ENCODE measurements at places on chromosomes 7 and 10.

DNA sequence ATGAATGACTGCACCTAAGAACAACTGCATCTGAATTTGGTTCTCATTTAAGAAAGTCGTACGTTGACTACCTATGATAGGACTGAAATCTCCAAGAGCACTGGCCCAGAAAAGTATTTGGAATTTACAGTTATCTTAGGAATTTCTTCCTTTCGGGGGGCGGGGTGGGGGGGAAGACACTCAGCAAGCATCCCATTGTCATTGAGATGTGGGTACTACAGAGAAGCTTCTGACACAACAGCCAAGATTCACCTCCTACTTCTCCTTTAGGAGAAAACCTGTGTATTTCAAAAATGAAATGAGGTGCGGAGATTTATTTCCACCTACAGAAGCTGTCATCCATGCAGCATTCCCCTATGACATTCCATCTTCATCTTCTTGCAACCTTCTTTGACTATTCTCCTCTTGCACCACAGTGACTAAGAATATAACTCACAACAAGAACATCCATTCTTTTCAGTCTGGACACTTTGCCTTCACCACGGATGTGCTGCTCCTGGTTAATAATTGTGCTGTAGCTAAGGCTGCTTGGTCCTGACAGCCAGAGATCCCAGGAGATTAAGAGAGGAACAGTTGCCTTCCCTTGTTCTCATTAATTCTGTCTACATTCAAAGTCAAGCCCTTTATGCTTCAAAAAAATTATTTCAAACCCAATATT is 98.4 kb upstream of the FRMD4A start:
- no peak for DNase-seq

- DNase-seq: no peak
Observed at GRCh38 chr10:73959484-73960243, 38.3 kb upstream of the VCL start.

DNA sequence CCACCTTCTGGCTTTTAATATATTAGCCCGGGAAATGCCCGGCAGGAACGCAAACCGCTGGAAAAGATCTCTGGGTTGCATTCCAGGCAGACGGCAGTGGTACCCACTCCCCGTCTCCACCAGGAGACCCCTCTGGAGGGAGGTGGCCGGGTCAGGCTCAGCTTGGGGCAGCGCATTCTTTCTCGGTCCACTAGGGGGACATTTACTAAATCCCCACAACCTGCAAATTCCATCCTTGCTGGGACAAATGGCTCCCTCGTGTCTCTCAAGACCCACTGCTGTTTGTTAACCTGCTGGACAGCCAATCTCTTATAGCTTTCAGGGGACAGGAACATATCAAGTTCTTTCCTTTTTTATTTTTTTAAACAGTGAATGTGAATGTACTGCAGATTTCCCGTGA is 45.8 kb upstream of the CARD11 start:
- no peak for DNase-seq

DNA sequence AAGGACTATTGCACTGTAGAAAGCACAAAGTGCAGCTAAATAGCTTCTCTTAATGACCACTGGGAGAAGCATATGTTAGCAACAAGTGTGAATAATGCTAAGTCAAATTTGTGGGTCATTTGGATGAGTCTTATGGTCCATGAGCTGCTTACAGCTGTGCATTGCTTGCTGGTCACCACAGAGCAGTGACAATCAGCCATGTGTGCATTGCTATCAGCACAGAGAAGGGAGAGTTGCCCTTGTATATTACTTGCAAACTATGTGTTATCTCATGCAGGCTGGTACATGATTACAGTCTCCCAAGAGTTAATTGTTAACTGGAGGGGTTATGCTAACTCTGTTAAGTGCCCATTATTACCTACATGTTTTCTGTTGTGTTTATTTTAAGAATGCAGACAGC is 25.7 kb downstream of the MRPS33 start:
- no peak for DNase-seq

- DNase-seq: no peak
Observed at GRCh38 chr7:115574681-115575291, 455.8 kb downstream of the TFEC start.
